ENCODE measurements at places on chromosomes 2 and 18. TPM values are rescaled to one million over a fixed set of nuclear protein-coding genes. Genes with fewer than 3 reads are reported as not detected.
A peak's percentile ranks its signal among the peaks of the same experiment; 100 is the strongest.

- DNase-seq, result no peak
Observed at GRCh38 chr2:43707255-43708015, 31.2 kb upstream of the C1GALT1C1L start.

Gene ONECUT2
- 0.15 TPM for total RNA-seq

GRCh38 chr2:68753318-68753717 lies 18.7 kb downstream of the ARHGAP25 start:
- DNase-seq, result no peak

Gene UPP2
- not detected for total RNA-seq

Gene HOXD8
- 14.2 TPM for total RNA-seq

Gene HOXD11
- 2.2 TPM for total RNA-seq

GRCh38 chr2:208906330-208906729 lies 499.7 kb downstream of the PTH2R start:
- no peak for DNase-seq

Gene TDRD15
- not detected for total RNA-seq

- no peak for DNase-seq
Observed at GRCh38 chr2:228771774-228772173, 499.3 kb downstream of the PID1 start.

Gene IL1A
- 4.5 TPM for total RNA-seq

Gene GYPC
- 308 TPM for total RNA-seq

Gene WDR7
- total RNA-seq, result 16.0 TPM

Gene DOCK10
- total RNA-seq, result 15.1 TPM

Gene MAP4K4
- 305 TPM for total RNA-seq

Gene RUFY4
- not detected for total RNA-seq

- DNase-seq, result no peak
Observed at GRCh38 chr18:48959551-48959920, 8.8 kb upstream of the SMAD7 start.

GRCh38 chr18:23498877-23499276 lies 4.4 kb upstream of the RMC1 start:
- no peak for DNase-seq

DNA sequence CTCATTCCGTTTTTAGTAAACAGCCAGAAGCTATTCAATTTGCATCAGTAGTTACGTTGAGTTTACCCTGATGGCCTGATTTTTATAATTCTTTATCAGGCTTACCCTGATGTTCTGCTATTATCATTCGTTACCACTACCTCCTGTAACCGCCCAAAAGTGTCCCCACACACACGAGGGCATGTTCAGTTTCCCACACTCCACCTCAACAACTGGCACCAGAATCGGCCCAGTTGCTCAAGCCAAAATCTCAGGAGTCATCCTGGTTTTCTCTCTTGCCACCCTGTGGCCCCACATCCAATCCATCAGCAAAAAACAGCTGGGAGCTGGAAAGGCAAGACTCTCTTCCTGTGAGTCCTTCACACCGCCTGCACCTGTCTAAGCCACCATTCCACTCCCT lies 102.9 kb upstream of the RAB6C start:
- DNase-seq, result no peak

DNA sequence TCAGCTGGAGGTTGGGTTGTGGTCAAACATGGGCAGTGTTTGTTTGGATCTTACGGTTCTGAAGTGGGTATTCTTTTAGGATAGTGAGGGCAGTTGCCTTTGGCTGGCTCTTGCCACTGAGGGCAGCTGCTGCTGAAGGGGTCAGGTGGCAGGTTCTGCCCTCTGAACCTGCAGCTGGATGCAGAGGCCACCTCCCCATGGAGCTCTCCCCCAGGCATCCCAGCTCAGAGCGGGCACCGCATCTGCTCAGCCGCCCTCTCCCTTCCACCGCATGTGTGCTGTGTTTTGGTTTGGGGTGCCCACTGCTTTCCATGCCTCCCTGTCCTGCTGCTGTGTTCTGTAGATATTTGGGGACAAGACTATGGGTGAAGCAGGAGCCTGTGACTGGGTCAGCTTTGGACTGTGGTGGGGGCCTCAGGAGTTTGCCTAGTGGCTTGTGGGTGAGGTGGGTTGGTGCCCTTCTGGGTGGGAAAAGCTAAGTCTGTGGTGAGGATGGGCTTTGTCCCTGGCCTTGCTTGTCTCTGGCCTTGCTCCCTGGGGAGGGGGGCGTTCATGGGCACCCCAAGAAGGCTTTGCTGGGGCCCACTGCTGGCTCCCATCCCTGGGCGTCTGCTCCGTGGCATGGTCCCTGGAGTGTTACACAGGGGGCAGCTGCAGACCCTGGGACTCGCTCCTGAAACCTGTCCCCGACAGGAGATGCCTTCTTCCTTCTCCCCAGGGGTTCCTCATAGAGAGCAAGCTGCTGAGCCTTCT lies 28.5 kb downstream of the OTOF start:
- DNase-seq, result no peak

GRCh38 chr2:151483546-151483945 lies 73.8 kb downstream of the RIF1 start:
- DNase-seq, result no peak

DNA sequence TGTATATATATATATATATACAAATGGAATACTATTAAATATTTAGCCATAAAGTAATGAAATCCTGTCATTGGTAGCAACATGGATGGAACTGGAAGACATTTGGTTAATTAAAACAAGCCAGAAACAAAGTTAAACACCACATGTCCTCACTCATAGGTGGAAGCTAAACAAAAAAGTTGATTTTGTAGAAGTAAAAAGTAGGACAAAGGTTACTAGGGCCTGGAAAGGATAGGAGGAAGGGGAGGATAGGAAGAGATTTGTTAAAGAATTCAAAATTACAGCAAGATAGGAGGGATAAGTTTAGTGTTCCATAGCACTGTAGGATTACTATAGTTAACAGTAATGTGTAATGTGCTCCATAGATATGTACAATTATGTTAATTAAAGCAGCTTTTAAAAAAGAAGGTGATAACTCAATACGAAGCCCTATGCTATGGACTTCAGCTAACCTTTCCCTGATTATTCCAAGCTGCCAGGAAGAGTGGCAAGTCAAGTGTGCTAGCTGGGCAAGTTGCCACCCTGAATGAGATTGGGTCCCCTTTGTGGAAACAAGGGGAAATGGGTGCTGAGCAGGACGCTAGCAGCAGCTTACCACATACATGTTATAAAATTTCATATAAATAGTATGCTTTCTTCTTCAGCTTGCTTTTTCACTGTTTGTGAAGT lies 12.3 kb downstream of the MERTK start:
- no peak for DNase-seq

Gene CNDP1
- not detected for total RNA-seq

- DNase-seq, result no peak
Observed at GRCh38 chr2:61196671-61197070, 34.7 kb downstream of the C2orf74 start.

DNA sequence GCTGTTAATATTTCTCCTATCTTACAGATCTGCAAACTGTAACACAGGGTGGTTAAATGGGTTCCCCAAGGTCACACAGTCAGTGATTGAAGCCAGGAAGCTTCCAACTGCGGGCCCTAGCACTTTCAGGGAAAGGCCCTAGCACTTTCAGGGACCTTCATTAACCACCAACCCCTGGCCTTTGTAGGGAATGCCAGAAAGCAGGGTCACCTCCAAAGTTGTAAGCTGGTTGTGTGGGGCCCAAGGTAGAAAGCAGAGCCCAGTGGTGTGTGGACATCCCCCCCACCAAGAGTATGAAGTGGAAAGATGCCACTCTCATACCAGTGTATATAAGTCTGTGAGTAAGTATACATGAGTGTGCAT lies 4.4 kb downstream of the DLX2 start:
- DNase-seq, result no peak

DNA sequence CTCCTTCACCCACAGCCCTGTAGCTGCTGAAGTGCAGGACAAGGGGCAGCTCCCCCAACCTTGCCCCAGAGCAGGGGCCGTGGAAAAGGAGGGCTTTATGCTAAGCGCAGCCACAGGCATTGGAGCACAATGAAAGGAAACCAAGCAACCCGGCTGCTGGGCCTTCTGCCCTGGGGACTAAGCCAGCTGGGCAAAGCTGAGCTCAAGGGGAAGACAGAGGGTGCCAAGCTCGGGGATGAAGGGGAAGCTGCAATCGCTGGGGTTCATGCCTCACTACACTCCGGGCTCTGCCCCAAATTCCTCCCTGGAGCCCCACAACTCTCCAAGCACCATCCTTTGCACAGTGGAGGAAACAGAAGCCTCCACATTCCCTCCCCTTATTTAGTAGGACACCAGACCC lies 12.4 kb downstream of the SFXN5 start:
- no peak for DNase-seq

DNA sequence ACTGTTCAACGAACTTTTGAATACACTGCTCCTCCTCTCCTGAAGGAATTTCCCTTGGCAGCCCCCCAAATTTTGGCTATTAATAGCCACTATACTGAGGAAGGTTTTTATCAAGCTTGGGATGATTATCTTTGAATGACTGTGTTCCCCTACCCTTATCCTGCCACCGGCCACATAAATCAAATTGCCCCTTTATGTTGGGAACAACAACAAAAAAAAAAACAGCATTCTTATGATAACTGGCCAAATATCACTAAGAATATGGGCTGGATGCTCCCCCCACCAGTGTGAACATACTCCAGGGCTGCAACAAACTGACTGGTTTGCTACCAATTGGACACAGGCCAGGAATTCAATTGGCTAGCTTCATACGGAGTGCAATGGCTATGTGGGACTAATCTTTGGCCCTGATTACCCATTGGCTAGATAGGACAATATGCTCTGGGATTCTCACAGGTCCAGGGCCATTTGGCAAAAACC lies 20.6 kb downstream of the DUSP11 start:
- peak; percentile 73 for DNase-seq

Gene SULT1C2
- total RNA-seq, result not detected

GRCh38 chr18:49753643-49754042 lies 59.7 kb downstream of the ACAA2 start:
- no peak for DNase-seq

DNA sequence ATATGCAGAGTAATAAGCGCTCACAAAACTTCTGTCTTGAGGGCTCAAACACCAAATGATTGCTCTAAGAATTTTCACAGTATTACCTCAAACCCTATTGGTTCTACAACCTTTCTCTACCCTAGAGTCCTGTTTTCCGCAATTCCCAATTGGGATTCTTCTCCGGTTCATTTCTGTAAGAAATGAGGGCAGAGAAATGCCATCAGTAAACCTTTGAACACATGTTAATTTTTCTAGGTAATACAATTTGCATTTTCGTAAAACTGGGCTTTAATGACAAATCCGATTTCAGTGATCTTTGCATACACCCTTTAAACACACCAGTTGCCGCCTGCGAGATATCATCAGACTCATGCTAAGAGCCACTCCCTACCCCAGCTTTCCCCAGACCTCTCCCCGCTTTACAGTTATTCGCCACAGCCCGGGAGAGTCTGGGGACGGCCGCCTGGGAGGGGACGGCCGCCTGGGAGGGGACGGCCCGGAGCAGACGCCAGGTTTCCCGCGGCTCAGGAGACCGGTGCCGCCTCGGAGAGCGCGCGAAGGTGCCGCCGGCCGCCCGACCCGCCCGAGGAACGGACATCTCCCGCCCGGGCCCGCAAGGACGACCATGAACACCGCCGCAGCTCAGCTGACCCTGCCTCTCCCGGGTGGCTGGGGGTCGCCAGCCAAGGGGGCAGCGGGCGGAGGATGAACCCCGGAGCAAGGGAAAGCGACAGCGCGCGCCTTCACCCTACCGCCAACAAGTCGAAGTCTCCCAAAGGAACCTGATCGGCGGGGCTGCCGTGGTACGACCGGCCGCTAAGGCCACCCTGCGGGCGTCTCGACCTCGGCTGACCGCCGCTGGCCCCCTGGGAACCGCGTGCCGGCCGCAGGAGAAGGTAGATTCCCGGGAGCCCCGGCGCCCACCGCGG lies 463 bp downstream of the SMC6 start:
- no peak for DNase-seq

DNA sequence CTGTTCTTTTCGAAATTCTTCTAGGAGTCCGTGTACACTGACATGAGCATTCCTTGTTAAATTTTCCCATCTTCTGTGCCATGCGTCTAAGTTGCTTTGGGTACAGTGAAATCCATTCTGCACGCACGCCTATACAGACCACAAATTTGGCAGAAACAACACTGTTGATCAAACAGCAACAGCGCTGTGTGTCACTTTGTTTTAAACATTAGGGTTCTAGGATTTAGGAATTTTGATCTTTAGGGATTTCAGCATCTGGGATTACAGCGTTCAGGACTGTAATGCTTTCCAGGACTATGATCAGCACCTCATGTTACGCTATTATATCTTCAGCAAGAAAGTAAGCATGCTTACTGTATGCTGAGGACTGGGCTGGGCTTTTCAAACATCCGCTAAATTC lies 47.1 kb upstream of the FHL2 start:
- no peak for DNase-seq

- DNase-seq, result no peak
Observed at GRCh38 chr2:216799873-216800431, 59.9 kb downstream of the TNP1 start.

Gene PLCL1
- 5.0 TPM for total RNA-seq

Gene NT5C1B
- not detected for total RNA-seq
